Stimulated activated CD4-positive, alpha-beta T cell treated with anti-CD3 and anti-CD28 coated beads, Interleukin-12 subunit alpha, Interleukin-12 subunit beta, amount 100 ng/mL, for 24 hours (primary cell): ENCODE measurements at places on chromosomes 12 and 14.

- DNase-seq, result no peak
Measured at GRCh38 chr12:122688291-122688690, 14.9 kb downstream of the HCAR2 start.

DNA sequence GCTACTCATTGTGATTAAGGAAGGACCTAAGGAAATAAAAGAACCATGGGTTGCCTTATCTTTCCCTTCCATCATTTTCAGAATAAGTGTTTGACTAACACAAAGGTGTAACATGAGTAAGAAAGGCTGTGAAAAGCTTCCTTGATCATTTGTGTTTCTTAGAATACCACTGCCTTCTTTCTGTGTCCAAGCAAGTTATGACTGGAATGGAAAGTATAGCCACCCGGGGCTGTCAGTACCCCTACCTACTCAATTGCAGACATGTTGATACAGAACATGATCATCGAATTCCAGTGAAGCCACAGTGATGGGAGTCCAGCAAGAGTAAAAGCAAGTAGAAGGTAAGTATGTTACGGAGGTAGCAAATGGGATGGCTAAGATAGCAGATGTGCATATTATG is 209.8 kb downstream of the PELI2 start:
- DNase-seq, result no peak

GRCh38 chr12:74983917-74984316 is 225.7 kb downstream of the KCNC2 start:
- DNase-seq, result no peak

DNA sequence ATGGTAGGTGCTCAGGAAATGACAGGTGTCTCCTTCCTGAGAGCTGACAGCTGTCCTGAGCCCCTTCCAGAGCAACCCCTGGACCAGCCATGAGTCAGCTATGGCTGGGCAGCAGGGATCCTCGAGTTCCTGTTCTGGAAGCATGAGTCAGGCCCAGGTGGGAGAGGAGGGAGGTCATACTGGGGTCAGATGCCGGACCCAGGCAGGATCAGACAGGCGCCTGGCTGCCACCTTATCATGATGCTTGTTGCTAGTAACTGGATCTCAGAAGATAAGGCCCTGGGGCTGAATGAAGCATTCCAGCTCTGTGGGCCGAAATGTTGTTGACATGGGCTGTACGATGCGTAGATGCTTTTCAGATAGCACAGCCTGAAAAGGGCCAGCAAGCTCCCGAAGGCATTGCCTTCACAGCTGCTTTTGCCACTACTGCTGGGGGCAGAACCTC is 17.4 kb upstream of the KRT7 start:
- DNase-seq, result no peak

- DNase-seq, result no peak
Measured at GRCh38 chr14:35766700-35767082, 42.4 kb downstream of the RALGAPA1 start.

GRCh38 chr12:116408489-116409250 is 131.2 kb upstream of the MED13L start:
- no peak for DNase-seq
